AG09309 (cell line): ENCODE measurements at places on chromosomes 12 and 14.

DNA sequence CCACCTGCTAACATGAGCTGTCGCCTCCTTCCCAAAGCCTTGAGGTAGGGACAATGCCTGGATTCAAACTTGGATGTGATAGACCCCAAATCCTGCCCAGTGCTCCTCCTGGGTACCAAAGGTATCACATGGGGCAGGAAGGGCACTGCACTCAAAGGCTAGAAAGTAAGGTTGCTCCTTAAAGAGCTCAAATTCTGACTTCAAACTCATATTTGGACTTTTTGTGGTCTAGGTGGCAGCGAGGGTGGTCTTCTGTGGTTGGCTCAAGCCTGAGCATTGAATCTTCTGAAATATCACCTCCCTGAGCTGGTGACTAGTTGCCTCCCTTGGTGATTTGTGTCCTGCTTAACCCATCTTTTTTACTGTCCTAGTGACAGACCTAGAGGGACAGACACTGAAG lies 8.3 kb upstream of the RNASE4 start:
- DNase-seq = no peak

DNA sequence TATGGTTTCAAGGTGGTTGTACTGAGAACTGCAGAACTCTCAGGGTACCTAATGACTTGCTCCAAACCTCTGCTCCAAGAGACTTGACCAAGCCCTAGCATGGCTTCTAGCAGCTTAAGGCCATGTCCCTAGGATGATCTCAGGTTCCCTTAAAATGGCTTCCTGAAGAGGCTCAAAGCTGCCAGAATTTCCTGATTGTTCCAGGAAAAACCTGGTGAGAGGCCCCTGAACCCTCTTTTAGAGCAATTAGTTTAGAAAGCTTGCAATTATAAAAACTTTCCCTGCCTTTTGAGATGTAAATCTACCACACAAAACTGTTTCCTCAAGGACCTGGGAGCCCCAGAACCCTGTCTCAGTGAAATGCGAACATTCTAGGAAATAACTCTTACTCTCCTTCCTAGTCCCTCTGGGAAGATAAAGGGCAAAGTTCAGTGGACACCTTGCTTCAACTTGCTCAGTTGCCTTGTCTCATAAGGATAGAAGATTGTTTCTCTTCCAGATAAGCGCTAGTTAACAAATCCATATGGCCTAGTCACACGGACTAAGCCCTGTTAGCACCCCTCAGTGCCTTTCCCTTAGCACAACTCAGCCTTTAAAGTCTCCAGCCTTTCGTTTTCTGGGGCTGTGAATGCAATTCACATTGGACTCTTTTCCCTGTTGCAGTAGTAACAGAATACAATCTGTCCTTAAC lies 2.5 kb downstream of the CMAS start:
- no peak for DNase-seq

- DNase-seq = no peak
Measured at GRCh38 chr14:22122829-22123560, 449.4 kb upstream of the OR4E1 start.

GRCh38 chr12:115097416-115097815 lies 413.4 kb upstream of the TBX3 start:
- no peak for DNase-seq

DNA sequence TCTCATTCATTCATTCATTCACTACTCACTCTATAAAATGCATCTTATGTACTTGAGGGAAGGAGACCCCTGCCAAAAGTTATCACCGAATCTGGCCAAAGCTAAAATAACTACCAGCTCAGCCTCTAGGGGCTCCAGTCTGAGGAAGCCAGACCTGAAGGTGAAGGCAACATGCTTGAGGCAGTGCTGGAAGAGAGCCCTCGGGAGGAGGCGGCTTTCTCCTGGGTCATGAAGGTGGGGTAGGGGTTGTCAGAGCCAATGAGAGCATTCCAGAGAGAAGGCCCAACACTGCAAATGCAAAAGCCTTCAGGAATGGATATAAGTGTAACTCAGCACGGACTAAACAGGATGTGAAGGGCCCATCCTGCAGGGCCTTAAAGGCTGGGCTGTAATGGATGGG lies 62.4 kb downstream of the GSC start:
- no peak for DNase-seq

GRCh38 chr12:64691795-64692583 lies 67.2 kb downstream of the GNS start:
- no peak for DNase-seq

DNA sequence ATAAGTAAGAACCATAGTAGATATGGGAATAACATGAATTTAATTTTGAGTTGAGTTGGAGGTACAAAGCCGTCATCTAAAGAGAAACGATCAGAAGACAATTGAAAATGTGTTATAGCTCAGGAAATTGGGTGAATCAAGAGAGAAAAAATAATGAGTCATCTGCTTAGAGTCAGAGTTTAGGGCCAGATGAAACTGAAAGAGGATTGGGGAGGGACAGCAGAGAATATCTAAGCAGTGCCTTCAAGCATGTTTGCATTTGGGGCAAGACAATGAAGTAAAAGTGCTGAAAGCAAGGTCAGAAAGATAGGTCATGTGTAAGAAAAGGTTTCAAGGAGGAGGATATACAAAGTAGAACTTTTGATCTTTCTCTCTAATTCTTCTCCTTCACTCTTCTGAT lies 49.4 kb downstream of the SLC15A5 start:
- DNase-seq = no peak

- no peak for DNase-seq
Measured at GRCh38 chr12:110763583-110763982, 20.9 kb upstream of the PPP1CC start.

GRCh38 chr12:106239951-106240335 lies 7.9 kb downstream of the CKAP4 start:
- no peak for DNase-seq

- DNase-seq = no peak
Measured at GRCh38 chr12:95351748-95352147, 122.2 kb upstream of the METAP2 start.

GRCh38 chr14:23146980-23147379 lies 27.9 kb upstream of the CEBPE start:
- no peak for DNase-seq

DNA sequence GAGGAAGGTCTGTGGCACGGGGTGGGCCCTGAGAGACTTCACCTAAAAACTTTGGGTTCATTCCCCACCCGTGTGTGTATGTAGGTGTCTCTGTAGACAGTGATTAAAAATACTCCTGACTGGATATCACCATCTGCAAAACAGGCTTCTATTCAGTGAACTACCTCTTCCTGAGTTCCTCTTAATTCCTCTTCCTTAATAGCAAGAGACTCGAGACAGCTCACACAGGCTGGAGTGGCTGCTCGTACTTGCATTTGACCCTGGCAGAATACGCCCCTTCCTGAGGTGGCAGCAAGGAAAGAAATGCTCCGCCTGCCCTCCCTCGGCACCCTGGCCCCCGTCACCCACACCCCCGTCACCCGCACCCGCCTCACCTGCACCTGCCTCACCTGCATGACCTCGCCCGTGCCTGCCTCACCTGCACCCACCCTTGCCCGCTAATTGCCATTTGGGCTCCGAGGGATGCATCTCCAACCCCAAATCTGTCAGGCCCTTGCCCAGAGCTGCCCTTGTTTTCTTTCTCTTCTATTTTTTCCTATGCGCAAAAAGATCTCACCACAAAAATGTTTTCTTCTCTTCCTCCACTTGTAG lies 90.0 kb downstream of the FBXL14 start:
- DNase-seq = no peak

GRCh38 chr12:42586268-42586667 lies 3.3 kb downstream of the PRICKLE1 start:
- DNase-seq = no peak

- no peak for DNase-seq
Measured at GRCh38 chr14:98633380-98633779, 638.6 kb downstream of the BCL11B start.

- DNase-seq = no peak
Measured at GRCh38 chr14:67539116-67539515, 6.0 kb downstream of the PLEKHH1 start.

- DNase-seq = no peak
Measured at GRCh38 chr14:90204516-90204915, 51.8 kb upstream of the PSMC1 start.

DNA sequence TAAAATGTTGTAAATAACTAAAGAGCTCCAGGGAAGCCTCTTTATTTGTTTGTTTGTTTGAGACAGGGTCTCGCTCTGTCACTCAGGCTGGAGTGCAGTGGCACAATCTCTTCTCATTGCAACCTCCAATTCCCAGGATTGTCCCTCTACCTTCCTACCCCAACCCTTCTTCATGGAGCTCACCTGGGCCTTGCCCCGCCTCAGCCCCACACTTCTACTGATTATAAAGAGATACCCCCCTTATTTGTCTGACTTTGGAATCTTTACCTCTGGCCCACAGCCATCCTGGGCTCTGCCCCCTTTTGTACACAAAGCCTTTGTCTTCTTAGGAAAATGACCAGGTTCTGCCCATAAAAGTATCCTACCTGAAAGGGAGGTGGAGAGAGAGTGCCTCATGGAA lies 9.1 kb upstream of the BLTP3B start:
- DNase-seq = no peak

GRCh38 chr12:53443955-53444354 lies 2.4 kb downstream of the PRR13 start:
- no peak for DNase-seq

GRCh38 chr14:43361751-43362150 lies 1145.3 kb downstream of the FSCB start:
- no peak for DNase-seq

DNA sequence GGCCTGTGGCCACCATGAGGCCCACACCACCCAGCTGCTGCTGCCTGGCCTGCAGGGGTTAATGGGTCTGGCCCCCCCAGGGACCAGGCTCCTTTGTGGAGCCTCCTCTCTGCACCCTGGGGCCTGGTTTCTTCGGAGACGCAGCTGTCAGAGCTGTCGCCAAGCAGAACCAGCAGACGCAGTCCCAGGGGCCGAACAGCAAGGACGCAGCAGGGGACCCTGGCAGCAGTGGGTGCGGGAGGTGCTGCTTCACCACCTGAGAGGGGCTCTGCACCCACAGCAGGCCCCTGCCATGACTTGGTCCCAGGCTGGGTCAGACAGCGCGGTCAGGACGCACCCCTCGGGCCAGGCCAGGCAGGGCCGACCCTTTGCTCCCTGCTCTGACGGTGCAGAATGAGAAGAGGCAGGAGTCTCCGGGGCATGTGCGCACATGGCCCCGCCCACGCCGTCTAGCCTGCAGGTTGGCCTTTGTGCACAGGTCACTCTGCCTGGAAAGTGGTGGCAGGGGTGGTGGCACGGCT lies 30.5 kb downstream of the JAG2 start:
- DNase-seq = no peak

DNA sequence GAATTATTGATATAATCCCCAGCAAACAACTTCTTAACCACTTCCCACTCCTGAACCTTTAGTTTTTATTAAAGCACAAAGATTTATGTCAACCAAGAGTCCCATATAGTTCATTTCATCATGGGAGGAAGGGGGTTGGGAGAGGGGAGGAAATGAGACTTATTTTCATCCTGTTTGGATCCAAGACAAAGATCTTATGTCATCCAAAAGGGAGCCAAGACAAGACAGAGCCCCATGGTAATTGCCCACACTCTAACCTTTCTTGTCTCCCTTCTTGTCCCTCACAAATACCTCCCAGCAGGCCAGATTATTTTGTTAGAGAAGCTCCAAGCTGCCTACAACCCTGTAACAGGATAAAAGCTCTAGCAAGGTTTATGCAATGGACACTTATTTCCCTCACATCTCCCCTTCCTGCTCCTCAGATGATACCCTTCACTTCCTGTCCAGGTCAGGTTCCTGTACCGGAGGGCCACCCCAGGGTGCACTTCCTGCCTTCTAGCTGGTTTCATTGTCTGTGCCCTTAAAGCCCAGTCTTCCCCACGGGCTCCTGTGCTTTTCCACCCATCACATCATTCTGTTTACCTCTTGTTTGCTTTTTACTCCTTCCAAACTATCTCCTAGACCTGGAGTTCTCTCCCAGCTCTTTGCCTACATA lies 123.7 kb upstream of the MDM1 start:
- no peak for DNase-seq

DNA sequence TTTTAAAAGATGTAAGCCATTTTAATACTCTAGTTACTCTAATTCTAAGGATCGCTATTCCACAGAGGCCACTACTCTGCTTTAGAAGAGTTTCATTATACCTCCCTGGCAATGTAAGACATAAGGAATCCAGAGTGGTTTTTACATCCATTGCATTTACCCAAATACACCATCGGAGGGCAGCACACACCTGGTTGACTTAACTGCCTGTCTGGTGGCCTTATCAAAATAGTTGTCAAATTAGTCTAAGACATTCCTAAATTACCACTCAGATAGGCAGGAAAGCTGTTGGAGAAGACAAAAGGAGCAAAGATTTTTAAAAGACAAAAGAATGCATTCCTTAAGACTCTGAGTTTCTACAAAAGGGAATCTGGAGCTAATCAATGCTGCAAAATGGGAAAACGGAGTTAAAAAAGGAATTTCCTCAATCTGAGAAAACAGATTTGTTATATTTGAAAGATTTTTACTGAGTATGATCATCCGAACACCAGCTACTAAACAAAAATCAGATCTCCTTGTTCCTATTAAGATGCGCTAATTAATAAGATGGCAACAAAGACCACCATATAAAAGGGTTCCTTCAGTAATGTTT lies 33.8 kb upstream of the FGD4 start:
- peak; percentile 63 for DNase-seq

GRCh38 chr14:87334997-87335685 lies 657.8 kb downstream of the GALC start:
- no peak for DNase-seq

- DNase-seq = no peak
Measured at GRCh38 chr12:125104982-125105381, 39.7 kb downstream of the AACS start.

GRCh38 chr12:98803468-98804209 lies 158.5 kb downstream of the APAF1 start:
- DNase-seq = peak; percentile 18

GRCh38 chr12:104538891-104539462 lies 82.2 kb downstream of the CHST11 start:
- no peak for DNase-seq

DNA sequence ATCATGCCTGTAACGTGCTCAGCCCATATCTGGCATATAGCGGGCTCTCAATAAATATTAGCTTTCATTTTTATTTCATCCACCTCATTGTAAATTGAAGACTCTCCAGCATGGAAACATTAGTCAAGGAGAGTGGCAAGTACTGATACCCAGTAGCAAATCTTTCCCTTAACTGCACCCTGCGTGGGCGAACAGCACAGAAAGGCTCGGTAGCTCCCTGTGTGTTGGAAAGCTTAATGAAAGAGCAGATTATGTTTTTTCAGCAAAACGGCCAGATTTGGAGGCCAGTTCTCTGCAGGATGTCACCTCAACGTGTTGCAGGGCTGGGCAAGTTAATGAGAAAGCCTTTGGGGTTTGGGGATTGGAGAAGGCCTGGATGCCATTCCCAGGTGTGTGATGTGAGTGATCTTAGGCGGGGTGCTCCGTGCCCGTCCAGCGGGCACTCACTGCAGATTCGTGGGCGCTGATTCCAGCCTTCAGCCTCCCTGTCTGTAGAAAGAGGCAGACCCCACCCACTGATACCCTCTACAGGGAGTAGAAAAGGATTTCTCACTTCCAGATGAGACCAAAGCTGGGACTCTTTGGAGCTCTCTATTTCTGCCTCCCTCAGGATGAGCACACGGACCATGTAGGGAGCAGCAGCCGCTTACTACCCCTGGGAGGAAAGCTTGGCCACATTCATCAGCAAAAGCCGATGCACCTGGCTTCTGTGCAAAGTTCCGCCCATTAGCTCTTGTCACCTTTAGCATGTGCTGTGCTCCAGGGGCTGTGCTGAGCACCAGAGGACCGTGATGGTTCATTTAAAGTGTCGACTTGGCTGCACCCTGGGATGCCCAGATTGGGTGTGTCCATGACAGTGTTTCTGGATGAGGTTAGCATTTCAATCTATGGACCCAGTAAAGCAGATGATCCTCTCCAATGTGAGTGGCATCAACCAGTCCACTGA lies 29.1 kb downstream of the C14orf132 start:
- no peak for DNase-seq
